GM13976 (cell line): ENCODE measurements at places on chromosomes 2 and 18.

- DNase-seq: peak; percentile 28
These were observed 5.0 kb downstream of the DLX1 start for GRCh38 chr2:172090044-172090961.

DNA sequence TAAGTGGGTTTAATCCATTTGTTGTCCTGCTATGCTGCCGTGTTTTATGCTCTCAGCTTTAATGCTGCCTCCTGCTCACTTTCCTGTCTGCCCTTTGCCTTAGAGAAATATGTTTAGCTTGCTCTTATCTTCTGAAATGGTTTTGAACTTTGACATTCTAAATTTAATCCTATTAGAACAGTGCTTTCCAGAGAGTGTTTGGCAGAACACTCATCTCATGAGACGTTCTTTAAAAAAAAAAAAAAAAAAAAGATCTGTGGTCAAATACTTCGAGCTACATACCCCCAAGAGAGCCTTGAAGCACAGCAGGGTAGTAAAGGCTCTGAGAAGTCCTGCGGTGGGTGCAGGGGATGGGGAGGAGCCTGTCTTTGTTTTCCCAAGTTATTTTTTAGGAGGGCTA is 161.3 kb downstream of the SPP2 start:
- DNase-seq: no peak

GRCh38 chr2:45267062-45267792 is 258.0 kb upstream of the SIX2 start:
- DNase-seq: no peak

- DNase-seq: no peak
These were observed 1329.8 kb downstream of the DSC3 start for GRCh38 chr18:29712785-29713184.

GRCh38 chr2:145431181-145431951 is 911.4 kb upstream of the ZEB2 start:
- DNase-seq: no peak

DNA sequence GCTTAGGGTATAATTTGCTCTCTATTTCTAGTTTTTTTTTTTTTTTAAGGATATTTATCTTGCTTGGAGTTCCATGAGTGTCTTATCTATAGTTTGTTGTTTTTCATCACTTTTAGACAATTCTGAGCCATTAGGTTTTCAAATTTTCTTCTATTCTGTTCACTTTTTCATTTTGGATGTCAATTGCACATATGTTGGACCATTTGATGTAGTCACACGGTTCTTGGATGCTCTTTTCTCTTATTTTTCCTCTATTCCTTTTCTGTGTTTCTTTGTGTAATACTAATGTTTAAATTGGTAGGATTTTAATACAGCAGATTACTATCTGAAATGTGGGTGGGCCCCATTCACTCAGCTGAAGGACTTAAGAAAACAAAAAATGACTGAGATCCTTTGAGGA is 292.6 kb downstream of the CALCRL start:
- DNase-seq: no peak

- no peak for DNase-seq
These were observed 33.7 kb upstream of the CDC42EP3 start for GRCh38 chr2:37705191-37705590.

- no peak for DNase-seq
These were observed 4.3 kb downstream of the DDX1 start for GRCh38 chr2:15595936-15596335.

GRCh38 chr2:201483342-201483741 is 31.8 kb downstream of the STRADB start:
- DNase-seq: no peak

DNA sequence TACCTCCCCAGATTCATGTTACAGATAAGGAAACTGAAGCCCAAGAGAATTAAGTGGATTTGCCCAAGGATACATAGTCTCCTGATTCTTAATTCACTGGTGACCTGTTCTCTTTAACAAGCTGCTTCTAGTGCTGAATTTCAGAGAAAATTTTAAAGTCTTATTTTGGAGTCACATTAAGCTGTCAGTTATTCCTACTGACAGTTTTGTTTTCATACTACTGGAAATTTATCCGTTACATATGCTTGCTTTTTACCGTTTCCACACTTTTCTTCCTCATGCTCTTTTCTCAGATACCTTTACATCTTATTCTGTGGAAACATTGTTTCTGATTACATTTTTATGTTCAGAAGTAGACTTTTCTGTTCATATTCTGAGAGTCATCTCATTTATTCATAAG is 1.3 kb downstream of the MOB4 start:
- DNase-seq: no peak

- no peak for DNase-seq
These were observed 31.0 kb upstream of the SP100 start for GRCh38 chr2:230384986-230385385.

GRCh38 chr2:106653465-106653864 is 166.3 kb downstream of the CD8B2 start:
- DNase-seq: no peak

- DNase-seq: no peak
These were observed 11.1 kb downstream of the SUPT7L start for GRCh38 chr2:27652341-27652740.

- DNase-seq: no peak
These were observed 295.6 kb downstream of the ZNF385B start for GRCh38 chr2:179565807-179566206.

- no peak for DNase-seq
These were observed 37.0 kb downstream of the STK39 start for GRCh38 chr2:168210216-168210894.

- DNase-seq: no peak
These were observed 19.9 kb downstream of the SH2D6 start for GRCh38 chr2:85438201-85439024.

DNA sequence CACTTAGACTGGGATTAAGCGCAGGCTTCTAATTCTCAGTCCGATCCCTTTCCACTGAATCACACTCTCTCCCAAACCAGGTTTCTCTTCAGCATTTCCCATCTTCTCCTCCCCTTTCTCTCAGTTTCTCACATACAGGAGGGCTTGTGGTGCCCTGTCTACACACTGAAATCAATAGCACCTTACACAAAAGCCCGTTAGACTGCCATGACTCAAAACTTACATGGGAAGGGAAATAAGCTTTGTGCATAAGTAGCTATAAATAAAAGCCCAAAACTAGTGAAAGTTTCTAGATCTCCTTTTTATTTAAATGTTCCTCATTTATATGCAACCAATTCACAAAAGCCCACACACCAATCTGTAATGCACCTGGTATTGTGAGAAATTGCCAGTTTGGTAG is 318.4 kb downstream of the TXNL1 start:
- no peak for DNase-seq

DNA sequence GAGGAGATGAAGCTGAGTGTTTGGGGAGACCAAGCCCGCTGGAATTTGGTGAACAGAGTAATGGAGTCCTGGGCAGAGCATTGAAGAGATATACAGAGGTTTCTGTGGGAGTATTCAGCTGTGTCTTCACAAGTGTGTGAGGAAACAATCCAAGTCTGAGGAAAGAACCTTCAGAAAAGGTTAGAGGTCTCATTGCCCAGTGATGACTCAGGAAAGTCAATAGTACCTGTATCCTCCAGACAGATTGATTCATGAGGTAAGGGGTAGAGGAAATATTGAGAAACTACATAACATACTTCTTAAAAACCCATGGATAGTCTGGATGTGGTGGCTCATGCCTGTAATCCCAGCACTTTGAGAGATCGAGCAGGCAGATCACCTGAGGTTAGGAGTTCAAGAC is 392.3 kb downstream of the GALNT13 start:
- DNase-seq: no peak

DNA sequence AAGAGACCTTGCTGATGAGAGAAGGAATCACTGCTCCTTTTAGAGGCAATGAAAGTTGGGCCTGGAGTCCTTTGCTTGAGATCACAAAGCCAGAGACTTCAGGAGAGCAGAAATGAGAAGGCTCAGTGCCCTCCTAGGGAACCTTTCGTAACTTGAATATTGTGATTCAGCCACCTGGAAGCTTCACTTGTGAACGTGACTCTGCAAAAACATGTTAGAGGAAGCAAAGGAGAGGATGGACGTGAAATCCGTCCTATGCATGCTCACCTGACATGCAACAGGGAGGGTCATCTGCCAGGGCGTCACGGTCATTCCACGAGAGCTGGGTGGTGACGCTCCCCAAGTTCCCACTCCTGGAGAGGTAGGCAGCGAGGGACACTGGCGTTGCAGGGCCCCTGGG is 243.6 kb downstream of the AGAP1 start:
- no peak for DNase-seq

DNA sequence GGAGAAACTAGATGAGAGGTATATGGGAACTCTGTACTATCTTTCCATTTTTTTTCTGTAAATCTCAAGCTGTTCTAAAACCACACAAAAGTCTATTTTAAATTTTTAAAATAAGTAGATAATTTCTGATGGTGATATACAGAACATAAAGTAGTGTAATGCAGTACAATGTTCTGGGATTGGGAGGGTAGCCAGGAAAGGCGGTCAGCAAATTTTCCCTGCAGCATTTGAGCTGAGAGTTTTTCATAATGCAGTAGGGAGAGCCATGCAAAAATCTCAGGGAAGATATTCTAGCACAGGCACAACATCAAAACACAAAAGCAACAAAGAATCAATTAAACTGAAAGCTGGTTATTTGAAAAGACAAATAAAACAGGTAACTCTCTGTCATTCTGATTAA is 141.5 kb downstream of the NCKAP5 start:
- DNase-seq: no peak

- DNase-seq: no peak
These were observed 152.1 kb downstream of the LPIN1 start for GRCh38 chr2:11898576-11898975.

GRCh38 chr2:157875641-157876065 is 477 bp downstream of the ACVR1 start:
- DNase-seq: peak; percentile 70

GRCh38 chr18:55119434-55119833 is 160.2 kb upstream of the CCDC68 start:
- DNase-seq: no peak

DNA sequence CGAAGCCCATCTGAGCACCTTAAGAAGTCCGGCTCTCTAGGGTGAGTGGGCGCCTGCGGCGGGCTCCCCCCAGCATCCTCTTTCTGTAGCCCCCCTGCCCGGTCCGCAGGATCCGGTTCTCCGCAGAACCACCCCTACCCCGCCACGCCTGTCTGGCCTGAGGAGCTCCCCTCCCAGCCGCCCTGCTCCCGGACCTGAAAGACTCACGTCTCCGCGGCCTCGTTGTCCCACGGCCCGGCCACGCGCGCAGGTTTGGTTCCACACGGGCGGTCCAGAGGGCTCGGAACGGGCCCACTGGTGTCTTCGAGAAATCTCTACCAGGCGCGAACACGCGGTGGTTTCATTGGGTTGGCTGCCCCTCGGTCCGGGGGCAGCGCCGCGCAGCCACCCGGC is 237 bp downstream of the SLC39A6 start:
- DNase-seq: no peak

DNA sequence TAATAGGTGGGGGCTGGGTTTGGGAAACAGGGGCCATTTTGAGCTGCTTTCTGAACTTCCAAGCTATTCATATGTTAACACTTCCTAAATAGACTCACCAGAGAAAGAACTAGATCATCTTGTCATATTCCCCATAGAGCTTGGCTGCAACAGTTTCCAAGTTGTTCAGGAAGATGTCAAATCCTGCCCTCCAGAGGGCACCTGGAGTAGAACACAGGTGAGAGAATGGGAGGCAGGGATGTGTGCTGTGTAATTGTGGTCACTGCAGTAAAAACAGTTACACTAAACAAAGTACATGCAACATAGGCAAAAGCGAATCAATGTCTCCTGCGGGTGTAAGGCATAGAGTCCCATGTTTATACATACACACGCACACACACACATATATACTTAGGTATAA is 34.5 kb upstream of the LRRC30 start:
- DNase-seq: no peak
